Peyer's patch (tissue), 4 donors: ENCODE measurements at places on chromosomes 16 and 17. TPM values are rescaled to one million over a fixed set of nuclear protein-coding genes. Genes with fewer than 3 reads are reported as not detected.

SLC6A2 gene
- total RNA-seq, result not detected

TP53TG3B gene
- total RNA-seq, result not detected

BOLA2B gene
- 227 TPM for total RNA-seq

DNA sequence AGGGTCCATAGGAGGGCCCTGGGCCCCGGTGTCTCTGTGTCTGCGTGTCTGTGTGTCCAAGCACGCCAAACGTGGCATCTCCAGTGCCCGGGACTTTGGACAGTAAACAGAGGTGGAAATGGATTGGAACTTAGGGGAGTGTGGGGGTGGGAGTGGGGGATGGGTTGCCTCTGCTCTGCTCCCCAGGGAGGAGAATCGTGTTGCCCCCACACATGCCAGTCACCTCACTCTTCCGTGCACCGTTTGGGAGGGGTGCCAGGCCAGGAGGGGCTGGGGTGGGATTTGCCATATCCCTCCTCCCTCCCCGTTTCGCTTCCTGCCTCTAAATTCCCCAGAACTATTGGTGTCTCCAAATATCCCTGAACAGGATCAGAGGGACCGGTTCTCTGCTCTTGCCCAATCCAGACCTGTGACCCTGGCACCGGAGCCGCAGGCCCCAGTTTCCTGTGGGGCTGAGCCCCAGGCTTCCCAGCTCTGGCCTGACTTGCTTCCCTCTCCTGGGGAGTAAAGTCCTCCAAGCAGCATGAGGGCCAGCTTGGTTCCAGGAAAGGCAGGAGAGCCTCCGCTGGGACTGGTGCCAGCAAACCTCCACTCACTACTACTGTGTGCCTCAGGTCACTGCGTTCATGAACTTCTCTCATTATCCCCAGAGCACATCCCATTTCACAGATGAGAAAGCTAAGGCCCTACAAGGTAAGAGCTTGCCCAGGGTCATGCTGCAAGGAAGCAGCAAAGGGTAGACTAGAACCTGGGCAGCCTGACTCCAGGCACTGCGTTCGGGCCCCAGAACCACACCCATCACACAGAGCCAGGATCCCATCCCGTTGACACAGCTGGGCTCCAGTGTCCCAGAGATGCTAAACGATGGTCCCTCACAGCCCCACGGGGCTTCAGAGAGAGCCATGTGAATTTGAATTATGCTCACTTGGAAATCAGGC is at the start of gene ASGR1:
Gene ASGR1, minus strand, starts transcription at position 54 of the 938 bp plus-strand sequence. CDS start 807 bp downstream, outside the sequence.
- H3K36me3 ChIP-seq, result no peaks in the 10 kb centered on the region
- no peaks in the 10 kb centered on the region for H3K4me1 ChIP-seq
- no peak for DNase-seq
- no peak within 1 kb of the TSS for H3K27ac ChIP-seq
- H3K4me3 ChIP-seq, result peak within 1 kb of the TSS; percentile 43
- no peaks in the 10 kb centered on the region for H3K27me3 ChIP-seq

GRCh38 chr17:52027620-52028295 is 130.8 kb downstream of the CA10 start:
- no peak for DNase-seq
- H3K27me3 ChIP-seq, result no peaks in the 10 kb centered on the region
- no peak overlapping the region for H3K4me3 ChIP-seq
- H3K36me3 ChIP-seq, result no peaks in the 10 kb centered on the region
- H3K4me1 ChIP-seq, result no peaks in the 10 kb centered on the region
- no peak overlapping the region for H3K27ac ChIP-seq

- no peaks in the 10 kb centered on the region for H3K27me3 ChIP-seq
- no peak overlapping the region for H3K4me3 ChIP-seq
- no peak for DNase-seq
- no peaks in the 10 kb centered on the region for H3K4me1 ChIP-seq
- H3K36me3 ChIP-seq, result no peaks in the 10 kb centered on the region
- H3K27ac ChIP-seq, result no peak overlapping the region
These were observed 130.4 kb downstream of the TANC2 start for GRCh38 chr17:63096426-63096825.
